Activated naive CD8-positive, alpha-beta T cell treated with anti-CD3 and anti-CD28 coated beads for 36 hours (primary cell): ENCODE measurements at places on chromosomes 3 and 15. TPM values are rescaled to one million over a fixed set of nuclear protein-coding genes. Genes with fewer than 3 reads are reported as not detected.

Gene SCN11A
- total RNA-seq: 0.12 TPM

Gene ATP8B4
- 3.5 TPM for total RNA-seq

Gene ADGRG7
- not detected for total RNA-seq

Gene ZBBX
- not detected for total RNA-seq

Gene GAP43
- total RNA-seq: not detected

Gene CHRFAM7A
- 0.04 TPM for total RNA-seq

Gene GALNT15
- not detected for total RNA-seq

Gene KLHL24
- total RNA-seq: 8.0 TPM

Gene TGM4
- not detected for total RNA-seq

Gene C3orf85
- not detected for total RNA-seq
